ENCODE measurements at places on chromosomes 7 and 10.

DNA sequence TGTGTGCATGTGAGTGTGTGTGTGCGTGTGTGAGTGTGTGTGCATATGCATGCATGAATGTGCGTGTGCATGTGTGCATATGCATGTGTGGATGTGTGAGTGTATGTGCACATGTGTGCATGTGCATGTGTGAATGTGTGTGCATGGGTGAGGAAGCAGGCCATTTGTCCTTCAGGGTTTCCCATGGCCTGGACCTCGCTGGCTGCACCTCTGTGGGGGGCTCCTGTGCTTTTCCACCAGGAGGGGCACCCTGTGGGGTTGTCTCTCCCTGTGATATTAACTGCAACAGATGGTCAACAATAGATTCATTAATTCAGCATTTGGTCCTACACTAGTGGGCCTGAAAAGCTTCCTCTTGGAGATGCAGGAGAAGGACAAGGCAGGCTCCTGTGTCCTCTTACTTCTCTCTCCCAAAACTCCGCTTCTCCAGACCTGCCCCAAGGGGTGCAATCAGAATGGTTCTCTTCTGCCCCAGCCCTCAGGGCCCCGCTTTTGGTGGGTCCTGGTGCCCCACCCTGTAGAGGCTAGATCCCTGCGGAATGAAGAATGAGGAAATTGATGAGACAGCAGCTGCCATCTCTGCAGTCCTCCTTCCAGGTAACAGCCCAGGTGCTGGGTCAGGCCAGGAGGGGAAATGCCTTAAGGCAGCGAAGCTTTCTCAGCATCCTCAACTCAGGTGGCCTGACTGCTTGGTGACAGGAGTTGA, 41.5 kb upstream of the NUB1 start:
- DNase-seq, result no peak

GRCh38 chr7:28312948-28313347, 99.4 kb upstream of the CREB5 start:
- DNase-seq, result no peak

DNA sequence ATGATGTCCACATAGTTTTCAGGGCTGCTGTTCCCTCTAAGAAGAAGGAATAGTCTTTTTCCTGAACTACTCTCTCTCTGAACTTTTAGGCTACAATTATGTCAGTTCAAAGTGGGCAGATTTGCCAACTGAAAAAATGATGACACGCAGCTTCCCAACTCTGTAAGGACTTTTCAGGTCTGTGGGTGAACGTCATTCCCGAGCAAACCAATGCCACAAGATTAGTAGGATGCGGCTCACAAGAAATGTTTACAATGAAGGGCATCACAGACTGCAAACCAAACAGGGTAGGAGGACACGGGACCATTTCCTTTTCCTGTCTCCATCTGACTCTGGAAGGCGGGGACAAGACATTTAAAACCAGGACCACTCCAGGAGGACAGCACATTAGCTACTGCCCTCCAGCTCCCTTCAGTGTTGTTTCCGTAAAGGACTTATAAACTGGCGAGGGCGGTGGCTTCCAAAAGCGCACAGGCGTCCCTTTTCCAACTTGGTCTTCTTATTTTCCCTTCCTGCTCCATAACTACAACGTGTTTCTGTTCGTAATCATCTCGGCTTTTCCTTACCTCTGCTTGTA, 539 bp upstream of the MKLN1 start:
- peak; percentile 44 for DNase-seq

DNA sequence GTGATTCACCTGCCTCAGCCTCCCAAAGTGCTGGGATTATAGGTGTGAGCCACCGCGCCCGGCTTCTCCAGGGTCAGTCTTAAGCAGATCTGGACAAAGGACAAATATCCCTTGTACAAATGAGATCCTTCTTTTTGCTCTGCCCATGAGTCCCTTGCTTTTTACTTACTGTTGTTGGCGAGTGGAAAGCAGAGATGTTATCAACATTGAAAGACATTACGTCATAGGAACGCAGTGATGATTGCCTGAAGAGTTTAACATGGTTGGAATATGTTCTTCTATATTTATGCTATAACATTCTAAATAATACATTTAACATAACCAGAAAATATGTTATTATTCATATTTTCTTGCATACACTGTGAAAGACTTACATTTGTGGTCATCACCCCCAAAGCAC, 644.3 kb upstream of the LRRN3 start:
- no peak for DNase-seq

- no peak for DNase-seq
Measured at GRCh38 chr10:120613180-120613579, 156.2 kb downstream of the PLPP4 start.

- no peak for DNase-seq
Measured at GRCh38 chr10:95403700-95404461, 113.1 kb upstream of the PDLIM1 start.

DNA sequence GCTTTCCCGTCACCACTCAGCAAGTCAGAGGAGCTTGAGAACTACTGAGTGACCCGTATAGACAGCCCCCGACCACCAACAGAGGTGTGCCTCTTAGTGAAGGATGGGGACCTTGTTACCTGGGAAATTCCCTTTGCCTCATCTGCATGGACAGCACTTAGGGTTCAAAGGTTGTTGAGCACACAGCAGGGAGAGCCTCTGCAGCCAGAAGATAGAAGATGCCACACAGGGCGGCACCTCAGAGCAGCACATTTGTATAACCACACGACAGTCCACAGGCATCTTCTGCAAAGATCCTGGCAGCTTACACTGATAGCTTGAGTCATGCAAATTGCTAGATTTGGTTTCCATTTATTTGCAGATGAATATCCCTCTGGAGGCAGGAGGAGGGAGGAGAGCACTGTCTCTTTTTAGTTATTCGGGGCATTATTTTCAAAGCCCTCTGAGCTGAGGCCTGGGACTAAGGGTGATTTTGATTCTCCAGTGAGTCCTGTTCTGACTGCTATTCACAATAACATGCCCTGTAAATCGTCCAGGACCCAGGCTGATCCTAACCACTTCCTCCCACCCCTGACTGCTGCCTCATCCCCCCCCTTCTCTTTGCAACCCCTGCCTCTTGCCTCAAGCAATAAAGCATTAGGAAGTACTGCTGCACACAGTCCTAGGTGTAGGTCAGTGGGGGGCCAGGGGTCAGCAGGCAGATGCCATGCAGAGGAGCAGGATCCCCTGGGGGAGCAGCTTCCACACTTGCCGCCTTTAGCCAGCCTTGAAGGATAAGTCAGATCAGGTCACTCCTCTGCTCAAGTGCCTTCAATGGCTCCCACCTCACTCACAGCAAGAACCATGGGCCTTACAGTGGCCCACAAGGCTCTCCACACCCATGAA, 24.6 kb upstream of the INMT start:
- no peak for DNase-seq

DNA sequence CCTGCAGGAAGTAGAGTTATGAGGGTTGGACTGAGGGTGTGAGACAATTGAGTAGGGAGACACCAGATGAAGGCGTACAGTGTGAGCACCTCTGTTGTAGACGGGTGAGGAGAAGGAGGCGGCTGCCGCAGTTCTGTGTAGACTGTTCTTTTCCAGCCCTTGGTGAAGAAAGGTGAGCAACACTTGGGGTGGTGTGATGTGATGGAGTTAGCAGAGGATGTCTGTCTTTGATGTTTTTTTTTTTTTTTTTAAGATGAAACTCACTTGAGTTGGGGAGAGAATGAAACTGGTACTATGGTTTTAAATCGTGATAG, 42.8 kb upstream of the RNF216 start:
- DNase-seq, result peak; percentile 22

GRCh38 chr10:78412605-78413004, 378.9 kb downstream of the RPS24 start:
- no peak for DNase-seq

DNA sequence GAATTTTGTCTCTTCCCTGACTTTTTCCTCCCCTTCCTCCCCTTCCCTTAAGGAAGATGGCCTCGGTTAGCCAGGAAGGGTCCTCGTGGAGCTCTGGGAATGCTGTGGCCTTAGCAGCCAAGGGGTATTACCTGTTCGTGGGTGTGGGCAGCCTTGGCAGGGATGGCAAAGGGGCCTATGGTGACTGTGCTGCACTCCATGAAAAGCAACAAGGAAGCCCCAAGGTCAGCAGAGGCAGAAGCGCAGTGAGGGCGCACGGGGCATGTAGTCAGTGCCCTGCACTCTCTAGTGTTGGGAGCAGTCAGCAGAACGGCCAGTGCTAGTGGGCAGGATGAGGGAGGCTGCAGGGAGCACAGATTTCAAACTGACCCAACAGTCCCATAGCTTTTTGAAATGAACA, 191.8 kb downstream of the ADARB2 start:
- DNase-seq, result no peak

DNA sequence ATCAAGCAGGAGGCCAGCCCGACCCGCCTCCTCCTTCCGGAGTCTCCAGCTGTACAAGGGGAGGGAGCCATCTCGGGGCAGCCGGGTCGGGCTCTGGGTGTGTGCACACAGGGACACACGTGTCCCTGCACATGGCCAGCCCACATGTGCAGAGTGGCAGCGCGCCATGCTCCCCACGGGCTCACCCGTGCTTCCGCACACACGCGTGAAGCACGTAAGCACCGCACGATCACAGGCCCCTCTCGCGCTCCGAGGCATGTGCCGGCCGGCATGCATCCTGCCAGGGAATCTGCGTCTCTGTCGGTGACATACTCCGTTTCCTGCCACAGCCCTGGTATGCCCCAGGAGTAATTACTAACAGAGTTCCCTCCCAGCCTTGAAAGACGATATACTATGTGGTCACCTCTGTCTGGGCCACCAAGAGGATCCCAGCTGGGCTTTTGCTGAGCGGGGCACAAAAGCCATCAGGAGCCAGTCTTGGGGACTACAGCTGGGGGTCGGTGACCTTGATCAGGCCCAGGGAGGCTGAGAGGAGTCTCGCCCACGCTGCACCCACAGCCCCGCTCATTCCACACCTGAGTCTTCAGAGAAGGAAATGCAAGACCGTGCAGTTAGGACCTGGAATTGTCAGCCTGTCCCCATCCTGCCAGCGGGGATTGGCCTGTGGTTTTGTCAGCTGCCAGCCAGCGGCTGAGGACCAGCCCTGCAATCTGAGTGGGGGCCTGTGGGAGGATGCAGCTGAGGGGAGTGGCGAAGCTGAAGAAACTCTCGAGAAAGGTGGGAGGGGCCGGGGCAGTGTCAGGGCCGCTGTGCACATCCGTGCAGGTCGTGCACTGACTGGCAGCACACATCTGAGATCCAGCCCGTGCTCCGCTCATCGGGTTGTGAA, 11.0 kb upstream of the LFNG start:
- peak; percentile 71 for DNase-seq

- DNase-seq, result no peak
Measured at GRCh38 chr7:142381727-142382390, 124.0 kb upstream of the PRSS58 start.

GRCh38 chr7:90272242-90272641, 27.3 kb downstream of the CFAP69 start:
- DNase-seq, result no peak

GRCh38 chr10:110893559-110894179, 21.9 kb downstream of the PDCD4 start:
- peak; percentile 35 for DNase-seq

DNA sequence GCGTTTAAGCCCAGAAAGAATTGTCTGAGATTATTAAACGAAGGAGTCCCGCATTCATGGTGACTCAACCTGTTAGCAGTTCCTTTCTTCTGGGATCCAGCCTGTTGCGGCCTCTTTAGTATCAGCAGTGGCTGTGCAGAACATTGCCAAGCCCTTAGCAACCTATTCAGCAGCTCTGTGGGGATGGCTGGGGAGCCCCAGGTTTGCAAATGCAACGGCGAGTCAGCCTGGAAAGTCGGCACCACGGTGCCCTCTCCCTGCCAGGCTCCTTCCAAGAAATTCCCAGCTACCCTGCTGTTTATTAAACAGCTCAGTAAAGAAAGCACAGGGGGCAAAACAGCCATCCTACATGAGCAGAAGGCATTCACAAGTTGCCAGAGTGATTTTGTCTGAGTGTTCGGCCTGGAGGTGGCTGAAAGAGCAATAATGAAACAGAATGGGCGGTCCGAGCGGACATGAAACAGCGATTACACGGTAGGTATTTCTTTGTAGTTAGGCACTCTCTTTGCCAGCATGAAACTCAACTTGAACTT, 198.3 kb downstream of the BAMBI start:
- DNase-seq, result no peak

DNA sequence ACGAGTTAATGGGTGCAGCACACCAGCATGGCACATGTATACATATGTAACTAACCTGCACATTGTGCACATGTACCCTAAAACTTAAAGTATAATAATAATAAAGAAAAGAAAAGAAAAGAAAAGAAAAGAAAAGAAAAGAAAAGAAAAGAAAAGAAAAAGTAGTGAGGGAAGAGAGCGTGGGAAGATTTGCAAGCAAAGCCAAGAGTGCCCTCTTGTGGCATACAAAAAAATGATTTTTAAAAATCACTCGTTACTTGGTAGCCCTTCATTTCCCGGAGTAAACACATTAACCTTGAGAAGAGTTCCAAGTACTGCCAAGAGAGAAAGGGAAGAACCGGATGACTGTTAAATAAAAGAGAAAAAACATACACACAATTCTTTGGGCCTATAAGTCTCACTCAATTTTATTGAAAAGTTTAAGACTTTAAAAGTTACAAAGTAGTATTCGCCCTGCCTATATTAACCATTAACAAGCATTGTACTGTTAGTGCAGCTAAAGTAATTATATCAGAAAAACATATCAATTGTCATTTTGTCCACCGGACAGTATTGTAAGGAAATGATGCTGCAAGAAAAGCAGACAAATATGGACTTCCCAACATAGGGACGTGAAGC, 6.2 kb upstream of the CH25H start:
- peak; percentile 39 for DNase-seq

DNA sequence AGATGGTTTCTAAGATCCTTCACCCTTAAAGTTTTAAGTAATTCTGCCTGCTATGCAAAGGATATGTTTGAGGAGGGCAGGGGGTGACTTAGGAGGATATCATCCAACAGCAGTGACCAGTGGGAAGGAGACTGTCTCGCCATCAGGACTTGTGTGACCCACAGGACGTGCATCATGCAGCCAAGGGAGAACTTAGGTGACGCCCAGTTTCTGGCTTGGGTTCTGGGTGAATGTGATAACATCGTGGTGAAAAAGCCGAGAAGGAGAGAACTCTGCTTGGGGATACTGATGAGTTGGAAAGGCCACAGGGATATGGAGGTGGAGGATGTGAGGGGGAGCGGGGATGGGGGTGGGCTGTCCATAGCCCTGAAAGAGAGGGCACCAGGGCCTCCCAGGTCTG, 3.8 kb downstream of the WIPI2 start:
- no peak for DNase-seq

GRCh38 chr7:104231054-104232046, 23.5 kb upstream of the ORC5 start:
- peak; percentile 69 for DNase-seq

- no peak for DNase-seq
Measured at GRCh38 chr10:11252887-11253286, 235.2 kb downstream of the CELF2 start.

GRCh38 chr7:150988230-150989226, 2.3 kb upstream of the NOS3 start:
- peak; percentile 85 for DNase-seq

DNA sequence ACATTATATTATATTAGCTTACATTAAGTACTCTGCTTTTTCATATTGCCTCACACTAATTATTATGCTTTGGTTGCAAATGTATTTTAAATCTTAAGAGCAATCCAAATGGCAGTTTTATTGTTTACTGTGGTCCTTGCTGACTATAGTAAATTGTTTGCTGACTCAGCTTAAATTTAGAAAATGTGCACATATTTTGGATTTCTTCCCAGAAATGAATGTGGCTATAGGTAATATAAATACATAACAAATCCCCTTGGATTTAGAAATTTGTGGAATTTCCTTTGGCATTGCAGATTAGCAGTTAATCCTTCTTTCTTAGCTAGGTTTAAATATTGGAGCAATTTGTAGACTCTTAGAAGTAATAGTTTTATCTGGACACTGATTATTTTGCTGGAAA, 565.8 kb downstream of the NRG3 start:
- no peak for DNase-seq

All from GM13977 (cell line).